Fibroblast of lung (primary cell): ENCODE measurements at places on chromosomes 7 and 10. TPM values are rescaled to one million over a fixed set of nuclear protein-coding genes. Genes with fewer than 3 reads are reported as not detected.
A peak's percentile ranks its signal among the peaks of the same experiment; 100 is the strongest.

The CYP3A7 gene
- polyA plus RNA-seq: 0.16 and 0.44 TPM in 2 replicates

The TRPV5 gene
- not detected in 2 replicates for polyA plus RNA-seq

The ZNF12 gene
- polyA plus RNA-seq: 10.9 and 15.9 TPM in 2 replicates

The SNX8 gene
- polyA plus RNA-seq: 27.4 and 48.0 TPM in 2 replicates

The DDX56 gene
- polyA plus RNA-seq: 36.0 and 63.4 TPM in 2 replicates

The VWDE gene
- polyA plus RNA-seq: 0.07 and 0.09 TPM in 2 replicates

The STAMBPL1 gene
- 37.1 and 72.5 TPM in 2 replicates for polyA plus RNA-seq

The SYNPO2L gene
- polyA plus RNA-seq: 0.11 and 0.27 TPM in 2 replicates

The UCN3 gene
- polyA plus RNA-seq: not detected in 2 replicates

The EGFR gene
- 62.7 and 62.8 TPM in 2 replicates for polyA plus RNA-seq

GRCh38 chr10:35316218-35316967 is 19.9 kb upstream of the CCNY start:
- no peak for DNase-seq

DNA sequence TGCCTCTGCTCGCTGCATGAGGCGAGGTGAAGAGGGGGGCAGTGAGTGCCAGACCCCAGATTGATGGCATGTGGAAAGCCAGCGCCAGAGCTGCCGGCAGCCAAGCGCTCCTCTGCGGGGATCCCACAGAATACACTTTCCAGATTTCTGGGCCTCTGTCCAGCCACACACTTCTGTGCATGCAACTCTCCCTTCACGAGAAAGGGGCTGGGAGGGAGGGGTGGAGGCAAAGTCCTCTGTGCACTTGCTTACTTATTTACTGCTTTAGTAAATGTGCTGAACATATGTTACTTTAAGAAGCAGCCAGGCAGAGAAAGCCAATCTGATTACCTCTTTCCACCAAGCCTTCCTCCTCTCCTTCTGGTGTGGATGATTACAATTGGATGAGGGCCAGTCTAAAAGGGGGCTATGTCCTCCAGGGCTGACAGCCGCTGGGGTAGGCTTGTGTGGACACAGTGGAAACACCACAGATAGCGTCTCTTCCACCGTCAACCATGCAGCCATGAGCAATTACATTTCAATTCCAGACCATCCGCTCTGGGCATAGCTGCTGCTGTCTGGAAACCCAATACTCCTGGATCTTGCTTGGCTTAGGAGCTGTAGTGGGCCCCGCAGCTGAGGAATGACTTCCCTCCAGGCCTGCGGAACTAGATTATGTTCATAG is 322.8 kb upstream of the ANKRD30A start:
- peak; percentile 47 for DNase-seq

DNA sequence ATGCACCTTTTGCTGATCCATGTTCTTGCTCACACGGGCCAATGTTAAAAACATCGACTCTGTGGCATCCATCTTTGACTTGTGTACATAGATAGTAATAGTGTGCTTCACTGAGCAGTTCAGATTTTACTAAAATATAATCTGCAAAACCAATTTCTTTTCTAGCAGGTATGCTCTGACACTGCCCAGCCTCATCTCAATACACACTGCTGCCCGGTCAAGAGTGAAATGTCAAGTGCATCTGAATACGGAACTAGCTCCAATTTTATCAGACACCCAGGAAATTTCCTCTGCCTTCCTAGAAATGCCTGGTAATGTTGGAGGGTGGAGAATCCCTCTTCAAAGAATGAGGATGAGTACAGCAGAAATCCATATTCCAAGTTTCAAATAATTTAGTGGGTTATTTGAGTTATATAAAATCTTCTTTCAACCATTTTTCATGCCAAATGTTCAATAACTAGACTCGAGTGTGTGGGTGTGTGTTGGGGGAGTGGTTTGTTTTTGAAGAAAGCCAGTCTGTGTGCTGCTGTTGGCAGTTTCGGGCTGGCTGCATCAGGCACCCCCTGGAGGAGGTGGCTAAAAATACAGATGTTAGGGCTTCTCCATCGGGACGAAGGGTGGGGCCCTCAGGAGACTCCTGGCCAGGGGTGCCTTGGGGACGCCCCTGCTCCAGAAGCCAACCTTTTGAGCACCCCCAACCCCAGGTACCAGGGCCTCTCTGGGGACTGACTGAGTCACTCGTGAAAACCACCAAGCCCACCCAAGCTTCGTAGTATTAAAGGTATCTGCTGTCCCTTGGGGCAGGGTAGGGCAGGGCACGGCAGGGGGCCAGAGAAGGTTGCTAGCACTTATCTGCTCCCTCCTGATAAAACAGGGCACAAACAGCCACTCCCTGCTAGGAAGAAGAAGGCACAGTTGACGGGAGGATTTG is 15.4 kb downstream of the CTBP2 start:
- DNase-seq: peak; percentile 63

DNA sequence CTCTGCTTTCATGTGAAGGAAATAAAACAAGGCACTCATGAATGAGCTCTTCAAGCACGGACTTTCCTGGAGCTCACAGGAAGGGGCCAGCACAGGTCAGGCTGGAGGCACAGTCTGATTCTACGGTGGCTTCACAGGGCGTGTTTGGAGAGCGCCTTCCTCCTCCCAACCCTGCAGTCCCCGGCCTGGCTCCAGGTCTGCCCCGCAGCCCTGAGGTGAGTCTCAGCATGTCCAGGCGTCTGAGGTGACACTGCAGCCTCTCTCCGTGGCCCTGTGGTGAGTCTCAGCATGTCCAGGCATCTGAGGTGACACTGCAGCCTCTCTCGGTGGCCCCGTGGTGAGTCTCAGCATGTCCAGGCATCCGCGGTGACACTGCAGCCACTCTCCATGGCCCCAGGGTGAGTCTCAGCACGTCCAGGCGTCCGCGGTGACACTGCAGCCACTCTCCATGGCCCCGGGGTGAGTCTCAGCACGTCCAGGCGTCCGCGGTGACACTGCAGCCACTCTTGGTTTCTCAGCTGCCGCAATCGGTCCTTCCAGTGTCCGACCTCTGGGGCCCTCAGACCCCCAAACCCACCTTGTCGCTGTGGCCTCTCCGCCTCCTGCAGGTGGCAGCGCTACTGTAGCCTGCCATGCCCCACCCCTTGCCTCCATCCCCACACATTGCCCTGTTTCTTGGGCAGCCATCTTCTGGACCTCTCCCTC is 381.7 kb downstream of the DNAJB6 start:
- DNase-seq: no peak

- DNase-seq: no peak
These were observed 39.8 kb downstream of the MAD1L1 start for GRCh38 chr7:2192831-2193534.

DNA sequence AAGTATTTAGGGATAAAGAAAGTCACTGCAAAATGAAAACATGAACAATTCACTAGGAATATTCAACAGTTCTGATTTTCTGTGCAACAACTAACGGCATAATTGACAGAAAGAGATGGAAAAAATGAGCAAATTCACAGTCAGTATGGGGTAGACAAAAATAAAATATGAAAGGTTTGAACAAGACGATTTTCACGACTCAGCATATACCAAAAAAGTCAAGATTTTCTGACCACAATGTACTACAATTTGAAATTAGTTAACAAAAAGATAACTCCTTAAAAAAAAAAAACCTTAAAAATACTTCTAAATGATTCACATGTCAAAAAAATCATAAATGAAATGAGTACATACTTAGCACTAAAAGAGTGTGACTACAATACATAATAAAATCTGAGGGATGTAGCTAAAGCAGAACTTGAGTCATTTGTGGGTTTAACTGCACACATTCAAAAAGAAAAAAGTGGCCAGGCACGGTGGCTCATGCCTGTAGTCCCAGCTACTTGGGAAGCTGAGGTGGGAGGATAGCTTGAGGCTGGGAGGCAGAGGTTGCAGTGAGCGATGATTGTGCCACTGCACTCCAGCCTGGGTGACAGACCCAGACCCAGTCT is 22.6 kb upstream of the MTURN start:
- DNase-seq: no peak

DNA sequence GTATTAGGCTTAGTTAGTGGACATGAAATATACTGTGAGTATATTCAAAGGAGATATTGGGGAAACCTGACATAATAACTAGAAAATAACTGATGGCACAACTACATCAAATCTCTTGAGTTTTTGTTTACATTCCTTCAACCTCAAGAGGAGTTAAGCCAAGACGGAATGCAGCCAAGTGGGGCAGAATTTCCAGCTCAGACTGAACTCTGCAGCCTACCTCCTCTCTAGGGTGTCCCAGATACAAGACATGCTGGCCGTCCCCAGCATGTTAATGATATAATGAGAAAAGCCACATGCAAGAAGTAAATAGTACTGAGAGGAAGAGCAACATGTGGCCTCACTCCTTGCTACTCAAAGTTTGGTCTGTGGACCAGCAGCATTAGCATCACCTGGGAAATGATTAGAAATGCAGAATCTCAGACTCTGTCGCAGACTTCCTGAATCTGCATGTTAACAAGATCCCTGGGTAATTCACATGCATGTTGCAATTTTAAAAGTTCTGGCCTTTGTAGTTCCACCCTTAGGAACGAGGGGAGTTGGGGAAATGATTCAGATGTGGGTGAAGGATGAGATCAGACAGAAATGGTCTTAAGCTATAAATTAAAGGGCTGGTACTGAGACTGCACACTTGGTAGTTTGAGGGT is 118.4 kb upstream of the CACUL1 start:
- peak; percentile 35 for DNase-seq

DNA sequence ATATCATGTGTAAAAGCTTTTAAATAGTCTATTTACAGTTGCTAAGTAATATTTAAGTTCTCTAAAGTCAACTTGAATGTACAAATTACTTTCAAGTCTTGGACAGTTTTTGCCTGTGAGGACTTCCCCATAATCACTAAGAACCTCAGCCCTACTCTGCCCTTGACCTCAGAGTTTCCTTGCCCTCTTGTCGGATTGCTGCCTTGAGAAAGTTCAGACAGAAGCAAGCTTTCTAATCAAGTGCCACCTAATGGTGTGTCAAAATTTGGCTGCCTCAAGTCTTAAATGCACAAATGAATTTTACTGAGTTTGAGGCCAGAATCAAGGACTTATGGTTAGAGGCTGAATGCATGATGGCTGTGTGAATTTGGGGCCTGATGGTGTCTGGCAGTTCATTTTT is 88.3 kb upstream of the KAT6B start:
- DNase-seq: peak; percentile 27

DNA sequence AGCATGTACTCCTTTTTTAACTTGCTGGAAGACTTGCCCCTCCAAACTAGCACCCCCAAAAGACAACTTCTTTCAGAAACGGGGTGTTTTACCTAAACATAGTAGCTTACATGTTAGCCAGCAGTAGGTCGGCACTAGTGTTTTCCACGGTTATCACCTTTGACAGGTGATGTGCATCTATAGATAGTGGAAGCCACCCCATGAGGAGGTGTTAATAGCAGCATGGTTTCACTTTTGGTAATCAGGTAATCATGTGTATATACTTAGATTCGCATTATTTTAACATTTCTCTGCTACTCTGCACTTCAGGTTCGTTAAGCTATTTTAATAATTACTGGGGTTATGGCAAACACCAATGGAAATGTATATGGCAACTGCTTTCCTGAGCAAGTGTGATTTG is 17.6 kb downstream of the SRI start:
- no peak for DNase-seq

GRCh38 chr7:55191926-55192692 is 173.0 kb upstream of the LANCL2 start:
- no peak for DNase-seq

DNA sequence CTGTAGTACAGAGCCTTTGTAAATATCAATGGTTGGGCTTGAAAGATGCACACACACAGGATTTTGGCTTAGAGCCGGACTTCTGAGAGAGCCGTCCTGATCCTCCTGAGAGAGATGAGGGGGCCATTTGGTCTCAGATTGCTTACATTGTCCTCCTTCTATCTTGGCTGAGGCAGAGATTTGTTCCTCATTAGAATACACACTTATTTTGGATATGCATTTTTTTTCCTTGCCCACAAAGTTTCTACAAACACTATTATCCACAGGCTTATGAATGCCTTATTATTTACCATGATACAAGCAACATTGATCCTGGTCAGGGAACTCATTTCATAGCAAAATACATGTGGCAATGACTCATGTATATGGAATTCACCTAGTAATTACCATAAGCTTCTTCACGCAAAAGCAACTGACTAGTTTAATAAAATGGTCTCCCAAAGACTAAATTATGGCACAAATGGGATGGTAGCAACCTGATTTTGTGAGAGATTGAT is 175.3 kb downstream of the MDFIC start:
- peak; percentile 82 for DNase-seq

DNA sequence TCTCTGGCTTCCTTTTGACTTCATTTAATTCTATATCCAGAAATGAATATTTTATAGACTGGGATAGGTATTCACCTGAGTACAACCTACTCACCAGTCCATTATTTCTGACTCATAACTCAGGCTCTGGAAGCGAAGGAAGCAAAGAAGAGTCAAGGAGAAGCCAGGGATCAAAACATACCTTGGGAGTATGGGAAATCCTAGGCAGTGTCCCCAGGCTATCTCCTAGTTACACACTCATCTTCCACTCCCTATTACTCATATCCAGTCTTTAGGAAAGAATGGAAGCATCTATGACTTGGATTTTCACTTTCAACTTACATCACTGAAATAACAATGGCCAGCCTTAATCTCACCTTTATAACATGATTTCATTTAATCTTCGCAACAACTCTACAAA is 40.9 kb upstream of the ELAPOR2 start:
- no peak for DNase-seq

GRCh38 chr7:149147752-149148653 is 750 bp downstream of the ZNF398 start:
- DNase-seq: peak; percentile 71

DNA sequence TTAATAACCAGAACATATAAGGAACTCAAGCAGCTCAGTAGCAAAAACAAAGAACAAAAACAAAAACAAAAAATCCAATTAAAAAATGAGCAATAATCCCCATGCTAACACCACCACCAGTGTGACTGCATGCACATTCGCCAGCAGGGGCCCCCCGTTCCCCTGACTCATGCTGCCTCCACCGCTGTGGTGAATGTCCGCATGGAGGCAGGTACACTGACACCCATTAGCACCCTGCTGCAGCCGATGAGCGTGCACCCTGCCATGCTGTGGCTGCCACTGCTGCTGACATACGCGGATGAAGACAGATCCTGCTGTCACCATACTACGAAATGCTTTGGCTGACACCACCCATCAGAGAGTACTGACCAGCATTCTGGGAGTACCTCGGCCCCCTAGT is 321.6 kb upstream of the LRRTM3 start:
- DNase-seq: no peak

- DNase-seq: peak; percentile 53
These were observed 6.1 kb downstream of the CHRM2 start for GRCh38 chr7:136874393-136875032.

GRCh38 chr7:135726276-135726788 is 1.7 kb downstream of the SLC13A4 start:
- DNase-seq: no peak

DNA sequence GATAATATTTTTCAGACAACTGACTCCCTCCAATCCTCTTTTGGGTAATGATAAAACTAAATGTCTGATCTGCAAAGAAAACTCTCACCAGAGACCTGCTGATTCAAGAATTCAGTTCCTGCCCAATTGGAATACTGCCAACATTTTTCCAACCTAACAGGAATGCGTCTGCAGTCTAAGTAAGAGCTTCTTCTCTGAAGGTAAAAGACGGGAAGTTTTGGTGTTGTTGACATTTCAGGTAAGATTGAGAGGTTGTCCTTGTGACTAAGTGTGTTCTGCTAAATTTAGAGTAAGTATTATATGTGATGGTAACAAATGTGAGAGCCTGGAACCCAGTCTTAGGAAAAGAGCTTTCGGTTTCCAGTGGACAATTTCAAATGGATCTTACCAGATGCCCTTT is 17.6 kb downstream of the IFIT5 start:
- DNase-seq: peak; percentile 36
